ENCODE measurements at places on chromosomes 11 and 22. TPM values are rescaled to one million over a fixed set of nuclear protein-coding genes. Genes with fewer than 3 reads are reported as not detected.

Gene SCGB1D4
- total RNA-seq = not detected

Gene MTCH2
- 41.7 TPM for total RNA-seq

Gene SLCO2B1
- total RNA-seq = 36.2 TPM

Gene KRTAP5-1
- total RNA-seq = not detected

Gene HTR3B
- not detected for total RNA-seq
